Activated T-cell treated with anti-CD3 and anti-CD28 coated beads, Interleukin-2, amount 50 U/mL, for 72 hours (primary cell): ENCODE measurements at places on chromosomes 7 and 10.
A peak's percentile ranks its signal among the peaks of the same experiment; 100 is the strongest.

DNA sequence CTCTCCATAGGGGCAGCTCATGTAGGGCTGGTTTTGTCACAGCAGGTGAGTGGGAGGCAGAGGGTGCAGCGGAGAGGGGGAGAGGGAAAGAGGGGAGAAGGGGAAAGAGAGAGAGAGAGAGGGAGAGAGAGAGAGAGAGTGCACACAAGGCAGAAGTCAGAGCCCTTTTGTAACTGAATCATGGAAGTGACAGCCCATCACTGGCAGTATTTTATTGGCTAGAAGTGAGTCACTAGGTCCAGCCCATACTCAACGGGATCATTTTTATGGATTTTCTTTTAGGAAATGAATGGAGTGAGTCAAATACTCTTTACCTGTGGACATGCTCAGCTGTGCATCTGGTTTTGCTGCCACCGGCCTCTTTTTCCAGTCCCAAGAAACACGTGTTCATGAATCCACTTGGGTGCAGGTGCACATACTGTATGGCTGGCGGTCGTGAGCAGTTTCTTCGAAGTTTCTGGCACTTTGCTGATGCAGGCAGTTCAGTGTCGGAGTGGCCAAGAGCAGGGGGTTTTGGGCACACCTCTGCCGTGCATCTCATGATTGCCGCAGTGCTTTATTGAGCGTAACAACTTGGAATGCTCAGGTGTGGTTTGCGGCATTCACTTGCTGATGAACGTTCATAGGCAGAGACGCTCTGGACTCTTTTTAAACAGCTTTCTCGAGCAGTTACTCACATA is 40.3 kb downstream of the DOCK1 start:
- DNase-seq, result no peak

- DNase-seq, result no peak
Observed at GRCh38 chr10:74238516-74238915, 87.5 kb downstream of the ADK start.

- no peak for DNase-seq
Observed at GRCh38 chr7:78402096-78402495, 603.5 kb downstream of the PHTF2 start.

DNA sequence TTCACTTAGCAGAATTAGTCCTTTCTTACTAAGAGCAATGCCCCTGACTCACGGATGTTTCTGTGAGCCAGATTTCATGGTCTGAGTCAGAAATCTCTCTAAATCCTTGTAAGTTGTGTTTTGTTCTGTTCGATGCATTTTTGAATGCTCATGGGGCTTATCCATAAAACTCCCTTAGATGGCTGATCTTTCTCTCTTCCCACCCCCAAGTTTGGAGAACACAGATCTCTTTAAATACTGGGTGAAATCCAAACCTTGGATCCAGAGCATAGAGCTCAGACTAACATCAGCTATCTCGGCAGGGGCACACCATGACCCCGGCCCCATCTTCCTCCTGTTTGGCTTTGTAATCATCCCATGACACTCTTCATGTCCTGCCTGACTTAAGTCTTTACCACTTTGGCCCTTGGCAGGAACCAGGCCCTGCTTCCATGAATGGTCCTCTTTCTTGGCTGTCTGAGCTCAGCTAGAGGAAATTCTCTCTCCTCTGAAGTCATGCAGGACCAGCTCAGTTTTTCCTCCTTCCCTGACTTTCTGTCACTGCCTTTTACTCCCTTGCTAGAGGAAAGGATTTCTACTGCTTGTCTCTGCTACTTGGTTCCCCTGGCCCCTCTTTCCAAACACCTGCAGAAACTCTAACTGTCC is 120.4 kb upstream of the RAB11FIP2 start:
- DNase-seq, result no peak

GRCh38 chr10:102965311-102965851 is 47.3 kb downstream of the CNNM2 start:
- no peak for DNase-seq

- DNase-seq, result peak; percentile 79
Observed at GRCh38 chr10:91298224-91298871, 77.9 kb downstream of the PCGF5 start.

DNA sequence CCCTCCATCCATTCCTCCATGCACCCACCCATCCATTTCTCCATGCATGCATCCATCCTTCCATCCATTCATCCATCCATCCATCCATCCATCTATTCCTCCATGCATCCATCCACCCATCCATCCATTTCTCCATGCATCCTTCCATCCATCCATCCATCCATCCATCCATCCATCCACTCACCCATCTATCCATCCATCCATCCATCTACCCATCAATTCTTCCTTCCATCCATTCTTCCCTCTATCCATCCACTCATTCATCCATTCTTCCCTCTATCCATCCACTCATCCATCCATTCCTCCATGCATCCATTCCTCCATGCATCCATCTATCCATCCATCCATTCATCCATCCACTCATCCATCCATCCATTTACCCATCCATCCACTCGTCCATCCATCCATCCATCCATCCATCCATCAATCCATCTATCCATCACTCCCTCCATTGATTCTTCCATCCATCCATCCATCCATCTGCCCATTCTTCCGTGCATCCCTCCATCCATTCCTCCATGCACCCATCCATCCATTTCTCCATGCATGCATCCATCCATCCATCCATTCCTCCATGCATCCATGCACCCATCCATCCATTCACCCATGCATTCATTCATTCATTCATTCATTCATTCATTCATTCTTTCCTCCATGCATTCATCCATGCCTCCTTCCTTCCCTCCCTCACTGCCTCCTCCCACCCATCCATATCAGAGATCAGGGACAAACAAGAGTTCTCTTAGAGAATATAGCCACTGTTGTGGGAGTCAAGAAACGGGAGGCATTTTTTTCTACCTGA is 22.2 kb downstream of the ELN start:
- no peak for DNase-seq

DNA sequence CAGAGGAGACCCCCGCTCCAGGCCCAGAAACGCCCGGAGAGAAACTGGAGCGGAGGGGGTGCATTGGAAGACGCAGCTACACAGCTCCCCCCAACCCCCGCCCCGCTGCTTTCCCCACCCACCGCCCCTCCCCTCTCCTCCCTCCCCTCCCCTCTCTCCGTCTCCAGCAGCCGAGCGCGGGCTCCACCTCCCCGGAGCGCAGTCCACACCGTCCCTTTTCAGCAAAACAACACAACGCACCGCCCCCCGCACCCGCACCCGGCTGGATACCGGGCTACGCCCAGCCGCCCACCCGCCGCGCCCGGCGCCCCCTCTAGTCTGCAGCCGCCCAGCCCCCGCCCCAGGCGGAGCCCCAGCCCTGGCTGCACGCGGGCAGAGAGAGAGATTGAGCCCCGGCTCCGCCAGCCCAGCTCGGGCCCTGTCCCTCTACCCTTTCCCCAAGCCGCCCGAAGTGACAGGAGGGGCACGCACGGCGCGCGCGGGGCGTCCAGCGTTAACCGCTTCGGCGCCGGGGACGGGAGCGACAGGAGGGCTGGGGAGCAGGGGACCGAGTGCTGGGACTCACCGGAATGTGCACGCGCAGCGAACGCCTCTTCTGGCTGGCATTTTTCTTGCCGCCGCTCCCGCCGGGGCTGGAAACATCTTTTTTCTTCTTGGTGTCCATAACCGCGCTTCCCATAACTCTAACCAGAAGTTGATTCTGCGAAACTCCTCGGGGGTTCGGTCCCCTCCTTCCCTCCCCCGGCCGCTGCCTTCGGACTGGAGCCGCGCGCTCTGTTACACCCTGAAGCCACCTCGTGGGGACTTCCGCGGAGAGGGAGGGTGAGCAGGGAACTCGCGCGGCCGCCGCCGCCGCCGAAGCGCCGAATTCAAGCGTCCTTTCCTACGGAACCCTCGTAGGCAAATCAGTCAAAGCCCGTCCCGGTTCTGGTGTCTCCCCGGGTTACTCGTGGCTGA is 695 bp downstream of the PRKAG2 start:
- DNase-seq, result peak; percentile 73

GRCh38 chr10:27537787-27538186 is 33.7 kb downstream of the RAB18 start:
- no peak for DNase-seq

DNA sequence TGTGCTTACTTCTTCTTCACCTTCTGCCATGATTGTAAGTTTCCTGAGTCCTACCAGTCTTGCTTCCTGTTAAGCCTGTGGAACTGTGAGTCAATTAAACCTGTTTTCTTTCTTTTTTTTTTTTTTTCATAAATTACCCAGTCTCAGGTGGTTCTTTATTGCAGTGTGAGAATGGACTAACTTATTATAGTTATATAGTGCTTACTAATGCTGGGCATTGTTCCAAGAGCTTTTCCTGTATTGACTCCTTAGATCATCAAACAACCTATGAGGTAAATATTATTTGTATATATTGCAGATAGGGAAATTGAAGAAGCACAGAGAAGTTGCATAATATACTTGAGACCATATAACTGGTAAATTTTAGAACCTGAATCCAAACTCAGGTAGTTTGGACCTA is 98.1 kb downstream of the MBL2 start:
- no peak for DNase-seq

GRCh38 chr10:102188298-102188940 is 36.2 kb downstream of the NOLC1 start:
- DNase-seq, result no peak

- DNase-seq, result no peak
Observed at GRCh38 chr7:8443576-8444467, 10.4 kb downstream of the NXPH1 start.

- no peak for DNase-seq
Observed at GRCh38 chr7:155291729-155292128, 5.9 kb upstream of the INSIG1 start.

DNA sequence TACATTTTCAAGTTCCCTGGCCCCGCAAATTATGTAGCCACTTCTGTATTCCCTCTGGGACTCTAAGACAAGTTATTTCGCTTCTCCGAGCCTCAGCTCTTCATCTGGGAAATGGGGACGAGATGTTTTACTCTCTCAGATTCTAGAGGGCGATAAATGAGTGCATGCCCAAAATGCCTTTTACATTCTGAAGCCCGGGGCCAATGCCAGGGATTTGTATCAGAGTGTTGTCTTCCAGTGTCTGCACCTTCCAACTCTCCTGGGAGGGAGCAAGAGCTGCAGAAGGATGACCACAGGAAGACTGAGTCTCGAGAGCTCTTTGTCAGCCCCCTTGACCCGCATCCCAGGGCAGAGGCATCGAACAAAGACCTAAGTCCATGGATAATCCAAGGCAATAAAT is 39.9 kb downstream of the BUB3 start:
- no peak for DNase-seq

GRCh38 chr10:131018886-131019500 is 292.5 kb downstream of the TCERG1L start:
- no peak for DNase-seq

DNA sequence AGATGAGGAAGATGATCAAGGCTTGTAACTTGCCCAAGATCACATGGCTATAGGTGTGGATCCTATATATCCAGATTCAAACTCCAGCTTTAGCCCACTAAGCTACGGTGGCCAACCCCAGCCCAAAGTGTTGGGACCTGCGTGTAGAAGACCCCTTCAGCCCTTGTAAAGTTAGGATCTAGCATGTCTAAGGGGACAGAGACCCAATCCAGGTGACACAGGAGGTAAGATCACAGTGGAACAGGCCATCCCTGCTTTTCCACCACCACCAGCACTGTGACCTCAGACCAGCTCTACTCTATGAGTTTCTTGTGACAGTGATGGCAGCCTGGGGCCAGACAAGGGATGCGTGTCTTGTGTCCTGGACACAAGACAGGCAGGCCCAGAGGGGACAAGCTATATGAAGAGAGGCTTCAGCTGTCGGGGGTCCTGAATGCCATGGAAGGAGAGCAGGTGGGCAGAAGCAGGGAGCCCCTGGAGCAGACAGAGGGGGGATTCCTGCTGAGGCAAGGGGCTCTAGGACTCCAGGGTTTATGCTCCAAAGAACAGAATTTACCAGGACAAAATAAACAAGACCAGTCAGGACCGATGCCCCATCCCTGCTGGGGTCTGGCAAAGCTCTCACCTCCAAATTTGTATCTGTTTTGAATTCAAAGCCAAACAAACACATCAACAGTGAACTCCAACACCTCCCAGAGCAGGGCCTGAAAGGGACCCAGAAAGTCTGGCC is 10.4 kb downstream of the GPRIN2 start:
- DNase-seq, result no peak

DNA sequence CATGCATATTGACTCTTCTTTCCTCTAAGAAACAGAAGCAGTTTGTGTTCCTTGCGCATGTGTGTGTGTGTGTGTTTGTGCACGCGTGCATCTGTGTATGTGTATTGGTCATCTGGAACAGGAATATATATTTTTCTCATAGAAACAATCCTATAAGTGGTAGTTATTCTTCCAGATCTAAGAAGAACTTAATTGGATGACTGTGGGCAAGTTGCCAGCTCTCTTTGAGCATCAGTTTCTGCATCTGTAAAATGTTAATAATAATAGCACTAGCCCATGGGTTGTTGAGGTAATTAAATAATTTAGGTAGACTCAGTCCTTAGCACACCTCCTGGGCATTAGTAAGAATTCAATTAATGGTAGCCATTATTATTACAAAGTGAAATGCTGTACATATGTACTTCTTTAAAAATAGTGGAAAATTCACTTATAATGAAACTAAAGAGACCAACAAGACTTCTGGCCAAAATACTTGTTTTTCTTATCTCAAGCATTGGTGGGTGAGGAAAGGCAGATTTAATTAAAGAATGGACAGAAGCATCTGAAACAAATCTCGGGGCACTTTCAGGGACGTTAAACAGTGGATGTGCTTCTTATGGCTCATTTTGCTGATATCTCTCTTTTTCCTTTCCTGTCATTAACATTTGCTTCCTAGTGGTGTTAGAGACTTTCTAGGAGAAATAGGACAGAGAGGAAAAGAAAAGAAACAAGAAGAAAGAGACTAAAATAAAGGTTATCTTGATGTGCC is 124.9 kb upstream of the HABP2 start:
- DNase-seq, result no peak

- DNase-seq, result no peak
Observed at GRCh38 chr10:91924212-91925021, 847 bp downstream of the BTAF1 start.

DNA sequence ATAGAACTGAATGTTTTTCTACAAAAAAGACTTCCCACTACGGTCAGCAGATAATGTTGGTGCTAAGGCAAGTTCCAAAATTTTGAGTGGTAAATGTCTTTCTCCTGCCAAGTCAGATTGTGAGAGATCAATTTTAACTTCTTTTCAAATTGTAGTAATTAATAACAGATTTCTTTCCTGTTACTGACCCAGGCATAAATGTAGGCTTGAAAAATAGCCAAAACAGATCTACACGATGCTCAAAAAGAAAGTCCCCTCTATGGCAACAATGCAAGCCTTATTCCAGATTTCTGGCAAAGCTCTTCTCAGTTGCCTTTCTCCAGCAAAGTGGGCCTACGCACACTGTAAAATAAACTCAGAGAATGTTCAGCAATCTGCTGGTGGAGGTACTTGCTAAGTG is 641.0 kb upstream of the NRP1 start:
- no peak for DNase-seq

- DNase-seq, result no peak
Observed at GRCh38 chr7:68073701-68074100, 1077.1 kb downstream of the TYW1 start.

DNA sequence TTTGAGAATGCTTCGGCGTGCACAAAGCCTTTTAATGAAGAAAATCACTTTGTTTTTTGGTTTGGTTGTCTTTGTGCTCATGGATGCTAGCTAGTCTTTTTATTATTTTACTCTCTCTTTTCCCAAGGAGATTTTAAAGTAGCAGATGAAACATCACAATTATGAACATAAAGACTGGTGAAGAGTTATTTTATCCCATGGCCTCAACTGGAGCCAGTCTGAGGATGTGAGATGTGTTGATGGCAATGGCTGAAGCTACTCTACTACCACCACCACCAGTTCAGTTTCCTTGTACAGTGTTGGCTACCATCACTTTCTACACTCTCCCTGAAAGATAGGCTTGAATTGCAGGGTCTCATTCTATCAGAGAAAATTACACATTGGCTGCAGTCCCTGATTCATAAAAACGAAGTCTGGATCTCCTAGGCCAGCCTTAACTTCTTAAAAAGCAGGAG is 494 bp upstream of the HERC4 start:
- no peak for DNase-seq
